ENCODE measurements at places on chromosomes 5 and 9.

GRCh38 chr5:20420991-20421595 lies 433.1 kb upstream of the CDH18 start:
- no peak for DNase-seq

DNA sequence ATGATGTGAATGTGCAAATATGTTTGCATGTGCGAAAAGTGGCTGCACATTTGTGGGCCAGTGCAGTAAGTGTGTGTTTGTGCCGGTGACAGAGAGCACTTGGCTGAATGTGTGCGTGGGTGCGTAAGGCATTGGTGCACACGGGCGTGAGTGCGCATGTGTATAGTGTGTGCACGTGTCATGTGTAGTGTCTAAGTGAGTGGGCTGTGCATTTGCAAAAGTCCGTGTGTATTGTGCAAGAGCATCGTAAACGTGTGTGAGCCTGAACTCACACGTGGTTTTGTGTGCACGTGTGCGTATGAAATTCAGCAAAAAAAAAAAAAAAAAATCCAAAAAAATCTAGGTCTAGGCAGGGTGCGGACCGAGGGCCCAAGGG lies 6.5 kb upstream of the EBF1 start:
- no peak for DNase-seq

- DNase-seq = no peak
Measured at GRCh38 chr5:45440466-45440865, 255.7 kb downstream of the HCN1 start.

GRCh38 chr9:116952436-116952810 lies 265.3 kb downstream of the TRIM32 start:
- DNase-seq = no peak

GRCh38 chr5:103367702-103368101 lies 109.1 kb downstream of the MACIR start:
- no peak for DNase-seq

DNA sequence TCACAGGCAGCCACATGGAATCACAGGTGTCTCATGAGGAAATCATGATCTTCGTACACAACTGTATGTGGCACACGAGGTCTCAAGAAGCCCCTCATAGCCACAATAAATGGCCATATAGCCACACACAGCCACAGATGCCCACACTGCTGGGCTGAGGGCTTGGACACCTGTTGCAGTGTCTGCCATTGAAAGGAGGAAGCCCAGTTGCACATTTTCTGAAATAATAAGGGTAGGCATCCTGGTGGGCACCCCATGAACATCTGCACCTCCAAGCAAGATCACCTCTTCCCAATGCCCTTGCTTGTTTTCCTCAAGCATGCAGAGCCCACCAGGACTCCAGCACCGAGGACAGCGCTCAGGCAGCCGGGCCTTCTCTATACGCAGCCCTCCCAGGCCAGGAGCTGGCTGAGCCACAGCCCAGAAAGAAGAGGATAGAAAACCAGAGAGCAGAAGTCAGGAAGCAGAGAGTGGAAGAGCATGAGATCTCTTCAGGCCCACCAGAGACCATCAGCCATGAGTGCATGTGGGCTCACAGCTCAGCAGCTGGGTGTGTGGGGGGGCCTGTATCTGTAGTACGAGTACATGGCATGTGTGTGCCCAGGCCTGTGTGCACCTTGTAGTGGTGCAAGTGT lies 1.0 kb upstream of the ACSL6 start:
- no peak for DNase-seq

DNA sequence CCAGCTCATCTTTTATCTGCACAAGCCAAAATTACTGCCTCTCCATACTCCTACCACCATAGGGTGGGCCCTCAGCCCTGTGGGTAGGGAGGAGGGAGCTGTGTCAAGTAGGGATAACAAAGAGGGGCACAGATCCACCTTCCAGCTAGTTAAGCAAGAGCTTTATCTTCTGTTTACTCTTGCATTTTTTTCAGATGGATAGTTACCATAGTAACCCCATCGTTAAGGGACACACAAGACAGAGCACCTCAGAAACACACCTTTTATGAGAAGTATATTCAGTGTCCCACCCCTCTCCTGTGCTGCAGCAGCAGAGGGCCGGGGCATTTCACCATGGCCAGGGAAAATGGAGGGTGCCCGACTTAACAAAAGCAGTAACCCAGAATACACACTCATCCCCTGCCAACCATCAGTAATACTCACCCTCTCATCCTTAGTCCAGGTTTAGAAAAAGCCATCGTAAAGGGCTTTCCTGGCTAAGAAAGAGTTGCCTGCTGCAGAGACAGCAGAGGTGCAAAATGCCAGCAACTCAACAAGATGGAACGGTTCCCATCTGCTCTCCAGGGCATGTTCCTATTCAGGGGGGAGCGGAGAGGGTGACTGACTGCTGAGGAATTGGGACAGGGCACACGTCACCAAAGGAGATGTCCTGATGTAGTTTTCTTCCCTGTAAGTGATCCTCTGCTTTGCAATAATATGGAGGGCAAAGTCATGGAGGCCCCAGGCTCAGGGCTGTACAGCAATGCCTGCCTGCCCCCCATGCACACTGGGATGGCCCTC lies 25.1 kb downstream of the MACROH2A1 start:
- DNase-seq = no peak

DNA sequence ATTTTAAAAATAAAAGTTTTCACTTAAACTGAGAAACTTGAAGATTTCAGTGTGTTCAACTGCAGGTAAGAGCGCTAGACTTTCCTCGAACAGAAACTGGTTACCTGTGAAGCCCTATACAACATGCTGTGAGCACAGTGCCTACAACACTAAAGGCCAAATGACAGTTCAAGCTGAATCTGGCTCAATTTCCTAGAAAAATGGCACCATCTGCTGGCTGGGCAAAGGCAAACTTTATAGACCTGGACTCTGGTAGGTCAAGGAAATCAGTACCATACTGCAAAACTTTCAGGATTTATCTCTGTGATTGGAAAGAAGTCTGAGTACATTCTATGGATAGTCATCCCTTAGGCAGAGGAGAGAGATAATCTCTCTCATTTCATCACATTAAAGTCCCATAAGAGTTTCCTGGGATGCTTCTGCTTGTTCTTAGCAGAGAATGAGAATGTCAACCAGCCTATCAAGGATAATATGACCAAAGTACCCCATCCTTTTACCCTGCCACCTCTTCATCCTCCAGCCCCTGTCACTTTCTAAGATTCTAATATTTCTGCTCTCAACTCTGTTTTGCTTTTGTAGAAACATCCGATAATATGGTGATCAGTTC lies 31.8 kb upstream of the FOXB2 start:
- no peak for DNase-seq

DNA sequence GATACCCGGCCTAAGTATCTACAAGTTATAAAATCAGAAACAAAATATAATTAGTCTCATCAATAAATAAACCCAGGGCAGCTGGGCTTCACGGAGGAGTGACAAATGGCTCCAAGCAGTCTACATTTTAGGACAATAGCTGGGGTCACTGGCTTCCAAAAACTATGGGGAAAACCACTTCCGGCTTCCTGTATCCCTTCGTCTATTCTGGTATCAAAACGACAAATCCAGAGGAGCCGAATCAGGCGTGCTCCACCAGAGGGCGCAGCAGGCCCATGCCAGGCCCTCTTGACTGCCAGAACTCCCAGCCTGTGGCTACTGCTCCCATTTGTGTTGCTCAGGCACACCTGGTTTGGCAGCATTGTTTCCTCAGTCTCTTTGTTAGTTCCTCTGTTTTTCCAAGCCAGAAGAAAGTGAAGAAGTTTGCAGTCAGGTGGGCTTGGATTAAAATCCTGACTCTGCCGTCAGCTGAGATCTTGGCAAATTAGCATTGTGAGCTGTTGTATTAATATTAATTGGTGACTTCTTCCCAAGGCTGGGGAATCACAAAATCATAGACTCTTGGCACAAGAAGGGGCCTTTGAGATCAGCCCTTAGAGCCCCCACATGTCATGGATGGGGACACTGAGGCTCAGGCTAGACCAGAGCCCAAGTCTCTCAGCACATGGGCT lies 11.6 kb upstream of the RAB14 start:
- peak; percentile 46 for DNase-seq

DNA sequence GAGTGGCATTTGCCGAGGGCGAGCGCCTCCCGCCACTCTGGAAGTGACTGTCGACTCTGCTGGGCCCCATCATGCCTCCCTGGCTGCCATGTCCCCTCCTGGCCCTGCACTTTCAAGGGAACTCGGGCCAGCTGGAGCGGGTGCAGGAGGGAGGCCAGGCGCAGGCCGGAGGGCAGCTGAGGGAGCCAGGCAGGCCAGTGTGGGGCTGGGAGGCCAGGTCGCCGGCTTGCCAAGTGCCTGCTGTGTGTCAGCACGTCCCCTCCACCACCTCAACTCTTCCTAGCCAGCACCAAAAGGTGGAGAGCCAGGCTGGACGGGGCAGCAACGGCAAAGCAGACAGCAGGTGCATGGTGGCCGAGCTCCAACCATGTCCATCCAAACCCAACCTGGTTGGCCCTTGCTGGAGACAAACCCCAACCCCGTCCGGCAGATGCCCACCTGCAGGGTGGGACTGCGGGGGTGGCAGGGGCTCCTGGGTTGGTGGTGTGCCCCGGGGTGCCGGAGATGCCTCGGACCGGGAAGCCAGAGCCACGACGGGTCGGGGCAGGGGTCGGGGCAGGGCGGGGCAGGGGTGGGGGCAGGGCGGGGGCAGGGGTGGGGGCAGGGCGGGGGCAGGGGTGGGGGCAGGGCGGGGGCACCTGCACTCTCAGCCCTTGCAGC lies 36.5 kb upstream of the EGFL7 start:
- DNase-seq = no peak

GRCh38 chr9:130633336-130634190 lies 30.8 kb upstream of the PRDM12 start:
- DNase-seq = no peak

GRCh38 chr5:172123269-172123692 lies 64.7 kb downstream of the STK10 start:
- DNase-seq = no peak

All from stimulated activated CD4-positive, alpha-beta T cell treated with anti-CD3 and anti-CD28 coated beads, TNF-alpha, amount 100 ng/mL, for 4 hours (primary cell).